ENCODE measurements at places on chromosomes 2 and 18.

DNA sequence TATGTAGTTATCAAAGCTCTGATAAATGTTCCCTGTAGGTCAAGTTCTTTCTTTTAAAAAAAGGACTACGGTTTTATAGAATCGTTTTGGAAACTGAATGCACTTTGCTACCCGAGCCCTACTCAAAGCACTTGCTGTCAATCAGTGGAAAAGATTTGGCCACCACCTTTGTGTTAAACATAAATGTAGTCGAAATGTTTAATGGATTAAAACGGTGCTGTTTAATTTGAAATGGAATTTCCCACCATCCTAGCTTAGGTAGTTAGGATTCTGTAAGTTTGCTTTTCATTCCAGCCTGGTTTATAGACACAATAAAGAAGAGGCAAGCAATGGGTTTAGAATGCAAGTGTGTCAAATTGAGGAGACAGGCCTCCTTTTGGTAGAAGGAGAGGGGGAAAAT lies 69.4 kb upstream of the MMADHC start:
- DNase-seq = no peak

GRCh38 chr2:216920143-216920876 lies 60.4 kb upstream of the TNP1 start:
- DNase-seq = no peak

- no peak for DNase-seq
Measured at GRCh38 chr2:218256612-218257350, 4.0 kb upstream of the GPBAR1 start.

GRCh38 chr2:72036173-72036545 lies 111.5 kb downstream of the CYP26B1 start:
- DNase-seq = no peak

GRCh38 chr2:223529696-223530095 lies 72.5 kb downstream of the SCG2 start:
- DNase-seq = no peak

DNA sequence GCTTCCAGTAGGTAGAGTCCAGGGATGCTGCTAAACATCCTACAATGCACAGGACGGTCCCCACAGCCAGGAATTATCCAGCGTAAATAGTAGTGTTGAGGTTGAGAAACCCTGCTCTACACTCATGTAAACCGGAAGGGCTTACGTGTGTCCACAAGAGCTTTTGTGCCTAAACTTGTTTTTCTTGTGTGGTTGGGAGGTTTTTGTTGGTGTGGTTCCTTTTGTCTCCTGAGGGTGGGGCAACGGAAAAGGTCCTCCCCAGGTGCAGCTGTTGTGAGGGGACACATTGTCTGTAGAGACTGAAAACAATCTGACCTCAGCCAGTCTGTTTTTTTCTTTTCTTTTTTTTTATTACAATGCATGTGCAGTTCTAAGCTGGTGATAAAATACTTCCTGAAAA lies 72.7 kb upstream of the MGAT5 start:
- peak; percentile 65 for DNase-seq
